ENCODE measurements at places on chromosomes 4 and X.

GRCh38 chr4:97016186-97016907, 1126.9 kb downstream of the STPG2 start:
- no peak for DNase-seq

GRCh38 chr4:81954271-81954670, 419.5 kb downstream of the HNRNPD start:
- DNase-seq = no peak

GRCh38 chr4:116082808-116083366, 969.5 kb upstream of the NDST4 start:
- no peak for DNase-seq

DNA sequence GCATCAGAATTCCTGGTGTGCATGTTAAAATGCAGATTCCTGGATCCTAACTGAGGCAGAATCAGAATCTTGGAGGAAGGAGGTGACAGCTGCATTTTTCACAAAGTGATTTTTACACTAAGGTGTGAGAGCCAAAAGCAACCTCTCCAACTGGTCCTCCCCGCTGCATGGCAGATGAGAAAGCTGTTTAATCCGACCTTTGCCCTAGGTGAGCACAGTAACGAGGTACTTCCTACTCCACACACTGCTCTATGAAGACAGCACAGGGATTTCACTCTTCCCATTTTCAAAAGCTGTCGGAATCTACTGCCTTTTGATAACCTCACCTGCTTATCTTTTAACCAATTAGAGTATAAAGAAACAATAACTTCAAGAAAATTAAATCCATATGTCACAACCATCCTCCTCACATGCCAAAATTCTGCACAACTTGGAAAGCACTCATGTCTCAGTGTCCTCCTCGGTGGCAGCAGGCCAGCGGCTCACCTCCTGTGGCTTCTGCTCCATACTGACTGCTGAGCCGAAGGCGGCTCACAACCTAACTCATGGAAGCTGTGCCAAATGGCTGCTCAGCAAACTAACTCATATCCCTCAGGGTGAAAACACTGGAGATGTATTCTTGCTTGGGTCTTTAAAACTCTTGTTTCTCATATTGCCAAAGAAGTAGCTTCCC, 3.6 kb downstream of the CASP6 start:
- peak; percentile 28 for DNase-seq

GRCh38 chr4:70993181-70994068, at the start of gene DCK:
Gene DCK (plus strand): TSS chr4:70993649. CDS start chr4:70993836, 187 bp downstream.
- DNase-seq = peak; percentile 91

- DNase-seq = peak; percentile 68
These were observed 3.5 kb upstream of the CDKL2 start for GRCh38 chr4:75633846-75634245.

- DNase-seq = no peak
These were observed 77.9 kb downstream of the HPGD start for GRCh38 chr4:174444390-174444789.

DNA sequence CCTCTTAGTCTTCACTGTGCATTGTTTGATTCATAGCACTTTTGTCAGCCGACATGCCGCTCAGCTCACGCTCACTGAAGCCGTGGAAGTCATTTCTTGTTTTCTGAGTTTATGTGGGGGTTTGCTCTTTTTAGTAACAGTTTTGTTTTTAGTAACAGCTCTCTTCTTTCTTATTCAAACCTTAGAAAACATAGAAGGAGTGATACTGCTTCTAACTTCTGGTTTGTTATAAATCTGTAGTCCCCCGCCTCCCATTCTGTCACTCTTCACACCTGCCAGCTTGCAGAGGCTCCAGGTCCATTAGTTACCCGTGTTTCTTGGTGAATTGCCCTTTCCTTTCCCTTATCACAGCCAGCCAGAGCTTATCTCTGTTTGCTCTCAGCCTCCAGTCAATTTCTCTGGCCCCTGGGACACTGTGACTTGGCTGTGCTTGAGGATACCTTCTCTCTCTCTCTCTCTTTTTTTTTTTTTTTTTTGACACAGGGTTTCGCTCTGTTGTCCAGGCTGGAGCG, 50.5 kb downstream of the GRK4 start:
- no peak for DNase-seq

- DNase-seq = no peak
These were observed 11.1 kb upstream of the RPL39 start for GRCh38 chrX:119802546-119802945.

DNA sequence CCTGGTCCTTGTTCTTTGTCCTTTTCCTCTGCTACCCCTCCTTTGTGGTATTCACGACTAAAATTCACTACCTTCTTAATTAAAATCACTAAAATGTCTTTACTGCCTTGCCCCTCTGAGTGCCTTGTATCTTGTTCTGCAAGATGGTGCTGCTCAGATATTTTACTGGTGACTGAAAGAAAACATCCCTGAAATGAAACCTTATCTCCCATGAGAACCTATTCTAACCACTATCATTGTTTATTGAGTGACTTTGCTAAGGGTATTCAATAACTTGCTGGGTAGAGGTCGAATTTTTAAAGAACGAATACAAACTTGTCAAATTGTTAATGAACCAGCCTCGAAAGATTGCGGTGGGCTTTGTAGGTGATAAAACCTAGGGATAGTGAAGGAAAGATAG, 52.8 kb downstream of the SPRY1 start:
- DNase-seq = no peak

- DNase-seq = no peak
These were observed 135.8 kb downstream of the HS6ST2 start for GRCh38 chrX:132822634-132823012.

Measured in fibroblast of skin of abdomen (primary cell).